ENCODE measurements at places on chromosomes 6 and 20.

GRCh38 chr6:87682310-87682709 is 19.7 kb downstream of the AKIRIN2 start:
- no peak for DNase-seq

- no peak for DNase-seq
Observed at GRCh38 chr20:32068174-32068573, 16.1 kb downstream of the HCK start.

- no peak for DNase-seq
Observed at GRCh38 chr6:423055-423798, 31.7 kb downstream of the IRF4 start.

DNA sequence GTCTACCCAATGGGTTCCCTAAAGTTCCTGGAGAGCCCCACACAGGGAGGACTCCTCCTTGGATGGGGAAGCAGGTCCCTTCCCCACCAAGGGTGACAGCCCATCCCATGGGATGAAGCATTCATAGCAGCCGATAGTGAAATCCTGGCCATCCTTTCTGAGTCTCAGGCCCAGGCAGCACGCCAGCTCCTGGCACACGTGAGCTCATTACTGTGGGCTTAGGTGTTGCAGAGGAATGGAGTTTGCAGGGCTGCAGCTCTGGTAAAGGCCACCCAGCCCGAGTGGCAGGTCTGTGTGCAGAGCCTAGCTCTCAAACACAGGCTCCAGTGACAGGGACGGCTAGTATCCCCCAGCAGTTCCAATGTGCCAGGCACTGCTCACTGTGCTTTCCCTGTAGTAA is 31.0 kb downstream of the SIRPA start:
- no peak for DNase-seq

- no peak for DNase-seq
Observed at GRCh38 chr20:3194617-3195280, 9.7 kb downstream of the DDRGK1 start.

GRCh38 chr6:111985202-111985731 is 68.6 kb upstream of the CCN6 start:
- DNase-seq = peak; percentile 97
